ENCODE measurements at places on chromosomes 13 and 19. TPM values are rescaled to one million over a fixed set of nuclear protein-coding genes. Genes with fewer than 3 reads are reported as not detected.

The CELF5 gene
- not detected for total RNA-seq

The FAM124A gene
- 1.9 TPM for total RNA-seq

The ZNF701 gene
- 14.0 TPM for total RNA-seq

The TBXA2R gene
- 1.2 TPM for total RNA-seq

The ZNF761 gene
- 6.9 TPM for total RNA-seq

The C19orf44 gene
- total RNA-seq: 1.4 TPM

The NUMBL gene
- 14.0 TPM for total RNA-seq

The PRR20A gene
- total RNA-seq: not detected

The GJB6 gene
- not detected for total RNA-seq

The PRR19 gene
- total RNA-seq: 0.09 TPM

The HTR2A gene
- total RNA-seq: not detected

The PSG3 gene
- not detected for total RNA-seq

The PLPP2 gene
- total RNA-seq: 20.0 TPM

The ZNF155 gene
- total RNA-seq: 8.5 TPM

The THAP8 gene
- 0.72 TPM for total RNA-seq

The TEX29 gene
- not detected for total RNA-seq

The DCT gene
- total RNA-seq: not detected

The KLF5 gene
- 0.66 TPM for total RNA-seq

The RNF17 gene
- total RNA-seq: not detected

All from endothelial cell of coronary artery (primary cell).